EH (cell line): ENCODE measurements at places on chromosomes 7 and 10.

- DNase-seq, result no peak
Measured at GRCh38 chr7:42833411-42833810, 78.5 kb downstream of the C7orf25 start.

DNA sequence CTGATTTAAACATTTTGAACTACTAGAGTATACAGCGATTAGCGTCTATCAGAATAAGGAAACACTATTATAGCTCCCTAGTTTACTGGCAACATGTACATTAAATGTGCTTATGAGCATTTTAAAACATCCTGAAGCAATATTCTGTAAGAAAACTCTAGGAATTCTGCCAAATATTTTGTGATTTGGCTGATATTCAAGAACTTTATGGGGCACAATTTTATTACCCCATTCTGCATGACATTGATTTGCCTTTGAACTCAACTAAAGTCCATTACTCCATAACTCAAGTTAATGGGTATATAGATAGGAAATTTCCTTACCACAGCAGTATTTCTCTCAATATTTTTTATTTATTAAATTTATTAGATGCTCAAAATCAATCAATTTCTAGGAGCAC is 369.9 kb upstream of the KCND2 start:
- no peak for DNase-seq

- no peak for DNase-seq
Measured at GRCh38 chr10:61812052-61812721, 89.3 kb upstream of the ARID5B start.

GRCh38 chr10:51186361-51186760 is 112.1 kb downstream of the PRKG1 start:
- DNase-seq, result no peak

DNA sequence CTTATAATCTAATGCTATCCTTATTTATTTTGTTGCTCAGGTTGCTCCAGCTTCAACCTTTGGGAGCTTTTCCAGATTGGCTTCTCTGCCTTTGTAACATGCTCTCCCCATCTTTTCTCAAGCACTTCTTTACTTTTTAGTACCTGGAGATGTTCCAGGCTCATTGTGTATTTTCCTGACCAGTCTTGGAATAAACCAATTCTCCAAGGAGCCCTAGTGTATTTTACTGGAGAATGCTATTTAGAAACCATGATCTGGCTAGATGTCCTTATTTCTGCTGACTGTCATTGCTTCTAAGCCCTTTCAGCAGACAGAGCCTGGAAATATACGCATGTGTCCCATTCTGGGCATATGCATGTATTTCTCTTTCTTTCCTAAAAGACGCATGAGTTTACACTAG is 95.7 kb downstream of the EMX2 start:
- no peak for DNase-seq
